ENCODE measurements at places on chromosomes 7 and 10.

GRCh38 chr10:80771902-80772555 is 234.3 kb downstream of the SH2D4B start:
- DNase-seq: no peak

DNA sequence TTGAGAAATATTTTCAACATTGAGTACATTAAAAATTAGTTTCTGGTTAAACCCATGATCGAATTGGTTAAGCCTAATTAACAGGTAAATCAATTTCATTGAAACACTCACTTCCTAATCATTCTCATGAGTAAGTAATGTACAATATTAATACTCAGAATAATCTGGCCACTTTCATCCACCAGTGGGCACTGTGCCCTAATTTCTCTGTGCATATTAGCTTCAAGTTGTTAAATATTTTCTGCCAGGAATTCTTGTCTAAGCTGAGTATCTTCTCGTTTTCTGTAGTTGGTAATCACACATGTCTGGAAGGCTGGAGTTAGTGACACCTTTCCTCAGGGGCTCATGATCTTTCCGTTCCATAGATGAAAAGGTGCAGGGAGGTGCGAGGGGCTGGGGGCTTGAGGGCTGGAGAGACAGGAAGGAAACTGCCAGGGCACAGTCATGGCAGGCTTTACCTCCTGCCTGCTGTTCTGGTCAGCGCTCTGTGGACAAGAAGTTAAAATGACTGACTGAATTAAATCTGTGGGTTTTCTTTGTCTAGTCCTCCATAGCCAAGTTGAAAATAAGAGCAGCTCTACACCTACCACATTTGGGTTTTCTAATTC is 71.9 kb downstream of the WIPF3 start:
- peak; percentile 13 for DNase-seq

DNA sequence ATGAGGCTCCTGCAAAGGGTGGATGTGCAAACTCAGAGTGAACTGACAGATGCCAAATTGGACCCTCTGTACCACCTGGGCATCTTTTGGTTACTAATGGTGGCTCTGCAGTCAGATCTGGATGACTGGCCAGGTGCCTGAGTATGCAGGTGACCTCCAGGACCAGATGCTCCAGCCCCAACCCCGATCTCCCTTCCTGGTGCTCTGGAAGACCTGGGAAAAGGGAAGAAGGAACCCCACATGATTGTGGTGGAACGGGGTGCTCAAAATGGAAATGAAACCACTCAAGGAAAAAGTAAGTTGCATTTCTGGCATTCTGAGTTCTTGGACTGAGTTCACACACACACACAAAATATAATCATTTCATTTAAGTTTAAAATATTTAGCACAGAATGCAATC is 9.8 kb upstream of the AEBP1 start:
- DNase-seq: no peak

DNA sequence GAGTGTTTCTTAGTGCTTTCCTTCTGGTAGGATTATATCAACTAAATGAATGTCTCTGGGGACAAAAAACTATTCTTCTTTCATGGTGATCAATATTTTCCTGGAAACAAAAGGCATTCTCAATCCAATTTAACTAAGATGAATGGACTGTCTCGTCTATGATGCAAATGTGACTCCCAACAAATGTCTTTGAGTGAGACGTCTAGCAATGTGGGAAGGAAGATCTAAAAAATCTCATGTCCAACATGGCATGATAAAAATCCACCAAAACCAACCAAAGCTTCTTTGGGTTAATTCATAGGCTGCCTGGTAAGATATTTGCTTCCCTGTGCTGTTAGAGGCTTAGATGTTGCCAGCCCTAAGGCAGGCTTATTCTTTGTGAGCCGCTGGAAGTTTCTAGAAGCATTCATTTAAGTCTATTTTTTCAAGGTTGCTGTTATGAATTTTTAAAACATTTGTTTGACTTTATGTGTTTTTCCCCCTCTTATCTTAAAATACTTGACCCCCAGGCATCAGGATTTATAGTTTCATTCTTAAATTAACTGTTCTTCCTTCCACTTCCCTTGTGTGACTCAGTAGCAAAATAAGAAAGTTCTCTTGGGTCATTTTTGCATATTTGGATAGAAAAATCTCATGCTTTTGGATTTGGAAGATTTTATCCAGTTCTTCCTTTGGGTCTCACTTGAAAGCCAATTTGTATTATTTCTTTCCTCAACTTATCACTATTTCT is 156.3 kb downstream of the NRP1 start:
- no peak for DNase-seq

DNA sequence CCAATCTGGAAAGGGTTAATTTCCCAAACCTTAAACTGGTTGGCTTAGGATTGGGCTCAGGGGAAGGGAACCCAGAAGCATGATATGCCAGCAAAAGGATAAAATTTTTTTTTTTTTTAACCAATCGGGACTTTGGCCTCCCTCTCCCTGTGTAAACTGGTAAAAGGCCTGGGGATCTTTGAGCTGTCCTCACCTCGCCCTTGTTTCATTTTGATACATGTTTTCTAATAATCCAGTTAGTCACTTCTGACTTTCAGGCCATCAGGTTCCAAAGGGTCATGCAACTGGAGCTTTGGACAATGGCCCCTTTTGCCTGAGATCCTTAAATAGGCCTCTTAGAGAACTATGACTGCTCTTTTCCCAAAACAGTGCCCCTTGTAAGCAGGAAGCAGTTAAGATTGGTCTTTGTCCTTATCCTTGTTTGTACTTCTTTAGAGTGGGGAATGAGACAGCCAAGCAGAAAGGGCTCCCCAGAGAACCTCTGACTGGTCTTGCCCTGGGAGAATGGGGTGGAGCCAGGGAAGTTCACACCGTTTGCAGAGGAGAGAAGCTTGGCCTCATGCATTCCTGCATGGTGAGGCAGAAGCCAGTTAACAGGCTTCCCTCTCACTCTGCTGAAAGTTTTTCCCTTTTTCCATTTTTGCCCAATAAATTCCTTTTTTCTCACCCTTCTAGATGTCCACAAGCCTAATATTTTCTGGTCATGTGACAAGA is 424.2 kb upstream of the CNTNAP2 start:
- DNase-seq: peak; percentile 18

- DNase-seq: peak; percentile 29
Observed at GRCh38 chr10:122051609-122052385, 62.8 kb downstream of the TACC2 start.

GRCh38 chr7:51139796-51140195 is 176.8 kb downstream of the COBL start:
- no peak for DNase-seq

- DNase-seq: no peak
Observed at GRCh38 chr10:88246675-88247074, 336.4 kb downstream of the RNLS start.

- no peak for DNase-seq
Observed at GRCh38 chr10:129085811-129086210, 381.2 kb upstream of the MGMT start.

GRCh38 chr10:11154333-11154732 is 136.7 kb downstream of the CELF2 start:
- no peak for DNase-seq

- DNase-seq: no peak
Observed at GRCh38 chr10:85317827-85318226, 989.4 kb downstream of the CCSER2 start.

- DNase-seq: no peak
Observed at GRCh38 chr10:77565590-77566023, 72.0 kb downstream of the KCNMA1 start.

DNA sequence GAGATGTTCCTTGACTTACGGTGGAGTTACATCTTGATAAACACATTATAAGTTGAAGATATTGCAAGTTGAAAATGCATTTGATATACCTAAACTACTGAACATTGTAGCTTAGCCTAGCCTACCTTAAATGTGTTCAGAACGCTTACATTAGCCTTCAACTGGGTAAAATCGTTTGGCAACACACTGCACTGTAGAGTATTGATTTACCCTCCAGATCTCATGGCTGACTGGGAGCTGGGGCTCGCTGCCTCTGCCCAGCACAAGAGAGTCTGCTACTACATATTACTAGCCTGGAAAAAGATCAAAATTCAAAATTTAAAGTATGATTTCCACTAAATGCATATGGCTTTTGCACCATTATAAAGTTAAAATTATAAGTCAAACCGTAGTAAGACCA is 7.5 kb upstream of the AGR3 start:
- no peak for DNase-seq

DNA sequence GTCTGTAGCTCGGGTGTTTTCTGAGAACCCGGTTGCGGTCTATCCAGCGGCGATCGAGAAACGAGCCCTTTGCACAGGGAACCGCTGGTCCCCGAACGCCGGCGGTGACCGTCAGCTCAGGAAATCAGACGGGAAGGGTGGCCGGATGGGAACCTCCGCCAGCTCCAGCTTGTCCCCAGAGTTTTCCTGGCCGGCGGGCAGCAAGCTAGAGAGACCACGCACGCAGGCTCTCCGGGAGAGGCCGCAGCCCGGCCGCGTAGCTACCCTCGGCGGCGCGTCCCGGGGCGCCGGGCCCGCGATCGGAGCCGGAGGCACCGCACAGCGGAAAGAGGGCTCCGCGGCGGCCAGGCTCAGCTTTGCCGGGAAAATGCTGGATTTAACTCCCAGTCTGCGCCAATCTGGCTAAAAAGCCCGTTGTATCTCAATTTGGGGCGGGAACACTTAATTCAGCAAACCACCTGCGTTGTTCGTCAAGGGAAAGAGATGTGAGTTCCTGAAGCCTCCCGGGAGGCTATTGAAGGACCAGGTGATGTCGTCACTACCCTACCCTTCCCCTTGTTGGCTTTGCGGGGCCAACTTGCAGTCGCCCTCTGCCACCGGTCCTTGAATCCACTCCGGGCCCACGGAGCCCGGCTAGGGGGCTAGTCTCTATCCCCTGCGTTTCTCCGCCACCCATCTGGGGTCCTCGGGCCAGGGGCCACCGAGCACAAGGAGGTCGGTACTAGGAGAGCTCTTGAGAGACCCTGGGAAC is 859 bp upstream of the CH25H start:
- no peak for DNase-seq

DNA sequence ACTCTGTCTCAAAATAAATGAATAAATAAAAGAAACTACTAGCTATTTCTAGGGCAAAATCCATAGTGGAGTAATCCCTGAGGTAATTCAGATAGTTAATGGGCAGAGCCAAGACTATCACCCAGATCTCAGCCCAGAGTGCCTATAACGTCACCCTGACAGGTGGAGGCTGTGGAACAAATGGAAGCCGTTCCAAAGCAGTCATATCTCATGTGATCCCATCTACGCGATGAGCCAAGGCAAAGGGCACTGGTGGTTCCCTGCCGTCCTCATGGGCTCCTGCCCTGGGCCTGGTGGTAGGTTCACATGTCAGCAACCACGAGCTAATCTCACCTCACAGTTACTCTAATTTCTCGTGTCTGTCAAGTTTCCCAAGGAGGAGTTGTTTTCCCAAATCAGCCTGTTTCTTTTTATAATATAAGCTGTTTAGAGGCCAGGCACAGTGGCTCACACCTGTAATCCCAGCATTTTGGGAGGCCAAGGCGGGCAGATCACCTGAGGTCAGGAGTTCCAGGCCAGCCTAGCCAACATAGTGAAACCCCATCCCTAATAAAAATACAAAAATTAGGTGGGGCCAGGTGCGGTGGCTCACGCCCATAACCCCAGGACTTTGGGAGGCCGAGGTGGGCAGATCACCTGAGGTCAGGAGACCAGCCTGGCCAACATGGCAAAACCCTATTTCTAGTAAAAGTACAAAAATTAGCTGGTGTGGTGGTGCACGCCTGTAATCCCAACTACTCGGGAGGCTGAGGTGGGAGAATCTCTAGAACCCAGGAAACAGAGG is 22.5 kb upstream of the ASCC1 start:
- no peak for DNase-seq

DNA sequence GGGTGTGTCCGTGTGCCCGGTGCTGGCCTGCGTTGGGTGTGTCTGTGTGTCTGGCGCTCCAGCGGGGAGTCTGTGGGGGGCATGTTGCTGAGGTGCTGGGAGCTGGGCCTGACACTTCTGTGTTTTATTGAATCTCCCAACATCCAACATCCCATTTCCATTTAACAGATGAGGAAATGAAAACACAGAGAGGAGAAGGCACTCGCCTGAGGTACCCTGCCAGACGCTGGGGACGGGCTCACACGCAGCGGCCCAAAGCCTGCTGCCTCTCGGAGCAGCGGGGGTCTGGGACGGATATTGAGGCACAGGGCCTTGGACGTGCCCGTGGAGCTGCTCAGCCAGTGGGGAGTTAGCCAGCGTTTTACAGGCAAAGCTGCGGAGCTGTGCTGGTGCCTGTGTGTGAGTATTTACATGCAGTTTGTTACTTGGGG is 133.9 kb downstream of the DNAJB6 start:
- no peak for DNase-seq

DNA sequence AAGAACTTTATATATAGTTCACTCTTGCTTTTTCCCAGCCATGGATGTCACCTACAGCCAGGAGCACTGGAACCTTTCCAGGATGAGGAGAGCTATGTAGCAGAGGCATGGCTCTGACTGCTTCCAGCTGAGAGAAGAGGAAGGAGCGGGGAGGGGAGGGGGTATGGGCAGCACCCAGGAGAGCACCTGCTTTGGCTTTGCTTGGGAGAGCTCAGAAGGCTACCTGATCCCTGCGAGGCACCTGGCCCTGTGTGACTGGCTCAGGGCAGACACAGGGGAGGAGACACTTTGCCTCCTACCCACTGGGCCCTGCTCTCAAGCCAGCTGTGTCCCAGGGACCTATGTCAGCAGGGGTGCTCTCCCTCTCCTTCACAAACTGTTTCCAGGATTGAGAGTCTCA is 67.1 kb downstream of the HK1 start:
- no peak for DNase-seq

DNA sequence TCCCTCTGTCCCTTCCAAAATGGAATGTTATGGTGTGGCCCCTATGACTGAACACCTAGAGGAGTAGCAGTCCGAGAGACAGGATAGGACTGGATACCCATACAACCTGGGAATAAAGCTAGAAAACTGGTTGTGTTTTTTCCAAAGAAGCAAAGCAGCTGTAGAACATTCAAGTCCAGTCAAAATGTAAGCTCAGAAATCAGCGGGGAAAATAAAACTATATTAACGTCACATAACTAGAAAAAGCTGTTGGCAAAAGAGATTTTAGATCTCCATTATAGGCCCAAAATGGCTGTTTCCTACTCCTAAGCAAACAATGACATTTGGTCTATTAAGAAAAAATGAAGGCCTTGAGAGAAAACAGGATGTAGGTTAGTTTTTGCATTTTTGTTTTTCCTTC is 177.7 kb downstream of the PTN start:
- DNase-seq: no peak

GRCh38 chr10:1572519-1573333 is 164.6 kb downstream of the ADARB2 start:
- no peak for DNase-seq

DNA sequence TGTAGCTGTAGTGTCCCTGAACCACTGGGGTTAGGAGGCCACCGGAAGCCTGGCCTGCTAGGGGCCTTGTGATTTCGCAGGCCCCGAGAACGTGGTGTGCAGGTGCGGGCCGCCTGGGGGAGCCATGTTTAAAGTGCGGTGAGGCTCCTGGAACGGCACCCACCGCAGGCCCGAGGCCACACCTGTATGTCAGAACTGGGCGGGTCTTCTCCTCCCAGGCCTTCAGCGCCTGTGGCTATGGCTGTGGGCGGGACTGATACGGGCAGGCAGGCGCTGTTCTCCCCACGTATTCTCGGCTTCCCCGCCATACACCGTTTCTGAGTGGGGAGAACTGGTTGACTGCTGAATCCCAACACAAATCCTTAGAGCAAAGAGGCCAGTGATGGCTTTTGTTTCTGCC is 74.8 kb downstream of the DNAJB6 start:
- DNase-seq: no peak
